ENCODE measurements at places on chromosomes 3 and 15.
A peak's percentile ranks its signal among the peaks of the same experiment; 100 is the strongest.

GRCh38 chr15:26376243-26376642 is 396.6 kb downstream of the GABRB3 start:
- no peak for DNase-seq

- peak; percentile 87 for DNase-seq
Observed at GRCh38 chr15:75200765-75201615, 692 bp upstream of the C15orf39 start.

DNA sequence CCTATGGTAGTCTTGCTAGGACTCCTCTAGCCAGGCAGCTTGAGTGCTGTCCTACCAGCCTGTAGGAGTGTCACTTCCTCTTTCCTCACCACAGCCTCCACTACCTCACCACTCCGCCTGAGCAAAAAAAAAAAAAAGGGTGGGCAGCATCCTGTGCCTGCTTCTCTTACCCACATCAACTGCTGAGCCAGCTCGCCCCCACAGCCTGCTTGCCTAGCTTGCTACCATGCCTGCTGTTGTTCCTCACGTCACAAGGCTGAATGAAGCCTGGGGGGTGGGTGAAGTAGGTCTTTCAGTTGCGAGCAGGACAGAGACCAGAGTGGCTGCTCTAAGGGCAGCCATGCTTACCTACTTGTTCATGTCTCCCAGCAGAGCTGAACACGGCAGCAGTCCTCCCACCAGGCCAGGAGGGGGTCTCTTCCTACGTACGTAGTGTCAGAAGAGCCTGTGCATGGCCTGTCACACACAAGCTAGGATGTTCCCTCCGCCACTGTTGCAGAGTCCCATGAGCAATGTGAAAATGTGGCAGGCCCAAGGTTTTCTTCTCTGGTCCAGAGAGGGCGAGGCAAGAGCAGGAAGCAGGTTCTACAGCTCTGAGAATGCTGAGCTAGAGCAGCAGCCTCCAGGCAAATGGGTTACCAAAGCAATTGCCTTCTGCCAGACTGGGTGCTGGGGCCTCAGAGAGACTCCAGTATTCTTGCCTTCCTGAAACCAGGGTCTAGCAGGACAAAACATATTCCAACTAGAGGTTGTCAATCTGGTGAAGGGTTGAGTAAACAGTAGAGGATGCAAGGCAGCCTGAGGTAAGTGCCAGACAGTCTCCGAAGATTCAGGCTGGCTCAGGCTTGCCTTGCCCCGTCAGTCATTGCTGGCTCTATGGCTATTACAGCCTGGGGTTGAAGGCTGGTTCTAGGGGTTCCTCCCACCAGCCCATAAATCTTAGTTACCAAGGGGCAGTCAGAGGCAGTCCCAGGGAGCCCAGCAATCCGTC is 8.1 kb downstream of the PPM1M start:
- peak; percentile 99 for DNase-seq

GRCh38 chr15:23860290-23861245 is 173.5 kb upstream of the NDN start:
- DNase-seq, result no peak

DNA sequence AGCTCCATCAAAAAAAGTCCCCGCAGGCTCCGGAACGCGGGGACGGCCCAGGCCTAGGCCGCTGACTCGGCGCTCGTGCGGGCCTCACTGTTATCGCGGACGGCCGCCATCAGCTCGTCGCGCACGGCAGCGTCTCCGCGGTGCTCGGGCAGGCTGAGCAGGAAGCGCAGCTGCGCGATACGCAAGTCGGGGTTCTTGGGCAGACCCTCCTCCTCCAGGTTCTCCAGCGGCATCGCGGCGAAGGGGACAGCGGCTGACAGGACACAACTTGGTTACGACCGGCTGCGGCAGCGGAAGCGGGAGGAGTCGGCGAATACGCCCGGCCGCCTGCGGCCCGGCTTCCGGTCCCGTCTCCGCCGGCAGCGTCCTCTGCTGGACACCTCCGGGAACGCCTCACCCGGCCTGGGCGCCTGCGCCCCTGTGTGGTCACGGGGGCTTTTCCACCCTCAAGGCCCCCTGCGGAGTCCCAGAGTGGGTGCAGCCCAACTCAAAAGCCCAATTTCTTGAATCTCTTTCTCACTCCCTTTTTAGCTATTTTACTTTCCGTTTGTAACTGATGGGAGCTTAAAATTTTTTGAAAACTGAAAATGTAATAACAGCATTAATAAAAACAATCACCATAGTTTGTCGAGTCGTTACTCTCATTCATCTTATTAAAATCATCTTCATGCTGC is at the start of gene PSMD6:
PSMD6 (minus strand) TSS at position 308 of the 674 bp plus-strand sequence; CDS start at position 233, 75 bp downstream.
- DNase-seq, result peak; percentile 88

- DNase-seq, result peak; percentile 39
Observed at GRCh38 chr3:194485881-194486539, 792 bp downstream of the ATP13A3 start.

- no peak for DNase-seq
Observed at GRCh38 chr15:96372554-96372953, 42.1 kb downstream of the NR2F2 start.

DNA sequence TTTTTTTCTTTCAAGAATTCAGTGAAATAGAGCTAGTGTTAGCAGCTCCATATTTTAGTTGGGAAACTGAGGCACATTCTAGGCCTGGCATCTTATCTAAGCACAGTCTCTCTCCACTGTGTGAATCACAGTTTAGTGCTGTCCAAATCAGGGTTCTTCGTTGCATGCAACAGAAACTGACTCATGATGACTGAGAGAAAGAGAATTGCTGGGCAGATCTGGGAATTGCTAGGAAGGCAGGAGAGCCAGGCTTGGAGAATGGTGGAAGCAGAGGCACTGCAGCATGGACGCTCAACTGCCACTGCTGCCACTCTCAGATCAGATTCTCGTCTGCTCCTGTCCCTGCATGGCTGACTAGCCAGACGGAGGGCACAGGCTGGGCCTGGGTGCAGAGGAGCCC is 40.7 kb upstream of the CHST2 start:
- no peak for DNase-seq

DNA sequence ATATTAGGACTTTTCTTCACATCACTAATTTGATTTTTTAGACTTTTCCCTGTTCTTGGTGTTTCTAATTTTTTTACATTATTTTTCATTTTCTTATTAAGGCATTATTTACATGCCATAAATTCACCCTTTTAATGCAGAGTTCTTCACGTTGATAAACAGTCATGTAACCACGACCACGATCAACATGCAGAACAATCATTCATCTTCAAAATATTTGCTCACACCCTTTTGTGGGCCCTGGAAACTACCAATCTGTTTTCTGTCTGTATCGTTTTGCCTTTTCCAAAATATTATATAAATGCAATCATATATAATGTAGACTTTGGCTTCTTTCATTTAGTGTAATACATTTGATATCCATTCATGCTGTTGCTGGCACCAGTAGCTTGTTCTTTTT is 48.7 kb downstream of the ARRDC4 start:
- no peak for DNase-seq
